ENCODE measurements at places on chromosomes 5 and 9.

GRCh38 chr5:172110921-172111851, 76.8 kb downstream of the STK10 start:
- no peak for DNase-seq

DNA sequence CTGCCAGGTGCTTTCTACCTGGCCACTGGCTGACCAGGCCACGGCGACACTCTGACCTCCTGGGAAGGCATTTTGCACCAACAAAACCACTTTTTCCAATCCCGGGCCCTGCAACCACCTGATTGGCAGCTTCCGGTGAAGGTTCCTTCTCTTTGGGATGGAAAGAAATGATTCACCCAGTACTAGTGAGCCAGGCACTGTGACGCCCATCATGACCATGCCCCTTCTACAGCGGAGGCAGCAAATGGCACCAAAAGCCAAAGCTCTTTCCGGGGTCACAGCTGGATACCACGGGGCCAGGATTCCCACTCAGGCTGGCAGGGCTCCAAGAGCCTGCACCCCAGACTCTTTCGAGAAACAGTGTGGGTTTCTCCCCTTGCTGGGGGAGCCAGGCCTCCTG, 4.7 kb downstream of the NOTCH1 start:
- no peak for DNase-seq

DNA sequence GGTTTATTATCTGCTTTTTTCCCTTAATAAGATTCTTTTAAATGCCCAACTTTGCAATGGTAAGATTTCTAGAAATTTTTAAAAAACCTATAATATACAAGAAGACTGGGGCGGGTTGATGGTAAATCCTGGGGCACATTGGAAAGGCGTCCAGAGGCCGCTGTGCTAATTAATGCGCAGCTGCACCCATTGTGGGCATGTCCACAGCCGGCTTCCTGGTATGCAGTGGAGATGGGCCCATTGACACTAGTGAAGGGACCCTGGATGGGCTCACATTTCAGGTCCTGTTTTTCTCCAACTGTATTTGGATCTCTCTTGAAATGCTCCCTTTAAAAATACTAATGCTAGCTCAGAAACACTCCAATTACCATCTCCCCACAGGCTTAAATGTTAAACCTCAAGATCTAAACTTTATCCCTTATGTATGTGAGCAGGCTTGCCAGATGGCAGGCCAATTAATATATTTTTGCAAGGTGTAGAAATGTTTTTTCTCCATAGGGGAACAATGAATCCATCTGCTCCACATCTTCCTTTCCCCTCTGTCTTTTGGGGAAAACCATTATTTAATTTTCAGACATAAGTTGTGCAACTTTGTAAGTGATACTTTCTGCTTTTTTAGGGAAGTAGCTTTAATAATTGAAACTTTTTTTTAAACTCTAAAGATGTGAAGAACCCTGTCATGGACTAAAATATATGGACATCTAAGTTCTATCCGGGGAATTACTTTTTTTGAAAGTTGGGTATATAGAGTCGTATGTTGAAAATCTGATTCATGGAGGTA, 177.3 kb downstream of the CD180 start:
- no peak for DNase-seq

GRCh38 chr9:127875306-127875966, 2.0 kb downstream of the AK1 start:
- no peak for DNase-seq

- DNase-seq, result no peak
Measured at GRCh38 chr5:31753700-31754357, 114.9 kb downstream of the PDZD2 start.

GRCh38 chr9:112349008-112349333, 15.6 kb upstream of the PTBP3 start:
- DNase-seq, result no peak

DNA sequence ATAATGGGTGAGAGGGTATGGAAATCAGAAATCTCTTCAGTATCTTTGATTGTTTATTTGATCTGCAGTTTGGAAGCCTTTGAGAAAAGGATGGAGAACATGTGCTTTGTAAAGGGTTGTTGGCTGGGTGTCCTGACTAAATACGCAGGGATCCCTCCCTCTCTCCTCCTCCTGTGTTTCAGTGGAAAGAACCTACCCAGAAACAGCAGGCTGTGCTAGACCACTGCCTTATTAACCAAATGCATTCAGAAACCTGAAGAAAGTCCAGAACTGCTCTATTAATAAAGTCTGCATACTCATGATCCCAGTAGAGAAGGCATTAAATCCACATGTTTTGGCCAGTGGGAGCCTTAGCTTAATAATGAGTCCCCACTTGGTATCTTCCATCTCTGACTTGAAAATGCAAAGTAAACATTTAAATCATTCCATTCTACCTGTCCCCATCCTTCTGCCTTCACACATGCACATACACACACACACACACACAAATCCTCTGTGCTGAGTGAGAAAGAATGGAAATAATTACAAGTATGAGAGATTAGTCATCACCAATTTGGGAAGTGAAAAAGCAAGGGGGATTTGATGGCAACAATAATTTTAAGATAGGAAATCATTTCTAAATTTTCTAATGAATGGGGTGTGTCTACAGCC, 10.0 kb upstream of the LECT2 start:
- DNase-seq, result no peak

DNA sequence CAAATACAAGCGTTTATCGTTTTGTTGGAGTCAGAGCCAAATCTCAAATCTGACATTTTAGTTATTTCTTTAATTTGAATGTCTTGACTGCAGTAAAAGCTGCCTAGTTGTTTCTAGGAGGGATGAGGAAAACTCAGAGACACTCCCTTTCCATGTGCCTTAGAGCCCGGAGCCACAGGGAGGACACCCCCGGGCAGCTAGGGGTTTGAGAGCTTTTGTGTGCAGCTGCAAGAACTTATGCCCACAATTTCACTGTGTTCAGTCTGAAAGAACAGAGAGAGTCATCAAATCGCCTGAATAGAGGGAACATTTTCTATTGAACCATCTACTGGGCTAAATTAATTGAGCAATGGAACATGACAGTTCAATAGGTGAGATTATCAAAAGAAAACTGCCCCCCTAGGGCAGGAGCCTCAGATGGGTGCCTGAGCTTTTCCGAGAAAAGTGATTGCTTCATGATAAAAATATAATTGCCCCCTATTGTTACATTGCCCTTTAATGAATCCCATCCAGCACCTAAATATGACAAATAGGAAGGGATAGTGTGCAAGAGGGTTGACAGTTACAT, 709.3 kb upstream of the RGMB start:
- no peak for DNase-seq

GRCh38 chr5:35745660-35746059, 111.0 kb upstream of the IL7R start:
- no peak for DNase-seq
